Renal pelvis (tissue), 12 donors: ENCODE measurements at places on chromosomes 7 and 10. TPM values are rescaled to one million over a fixed set of nuclear protein-coding genes. Genes with fewer than 3 reads are reported as not detected.

DNA sequence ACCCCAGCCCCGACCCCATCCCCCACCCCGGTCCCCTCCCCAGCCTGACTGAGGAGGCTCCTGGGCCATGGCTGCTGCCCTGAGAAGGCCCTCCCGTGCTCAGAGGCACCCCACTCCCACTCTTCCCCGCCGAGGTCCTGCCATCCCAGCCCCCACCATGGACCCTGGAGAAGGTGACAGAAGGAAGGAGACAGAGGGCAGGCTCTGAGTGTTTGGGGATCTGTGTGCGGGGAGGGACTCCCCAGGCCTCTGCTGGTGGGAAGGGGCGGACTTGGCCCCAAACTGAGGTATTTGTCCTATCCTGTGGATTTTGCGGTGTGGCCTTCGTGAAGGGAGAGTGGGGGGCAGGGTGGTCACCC lies 53.4 kb downstream of the PWWP2B start:
- DNase-seq: no peak

SLC13A1 gene
- polyA plus RNA-seq: 25.5 TPM

DNA sequence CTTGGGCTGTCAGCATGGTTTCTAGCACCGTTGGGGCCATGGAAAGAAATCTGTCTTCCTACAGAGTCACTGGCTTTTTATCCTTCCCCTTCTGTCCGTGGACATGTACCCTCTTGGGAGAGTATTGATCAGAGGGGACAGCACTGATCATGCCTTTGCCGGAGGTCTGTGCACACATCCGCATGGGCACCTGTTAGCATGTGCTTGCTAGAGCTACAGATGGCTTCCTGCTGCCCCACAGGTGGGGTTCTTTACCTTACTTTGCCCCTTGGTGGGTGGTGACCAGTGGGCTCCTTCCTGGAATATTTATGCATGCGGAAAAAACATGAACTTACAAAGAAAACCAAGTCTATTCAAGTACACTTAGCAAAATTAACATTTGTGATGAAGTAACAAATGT lies 24.9 kb downstream of the RPS24 start:
- DNase-seq: no peak

- DNase-seq: no peak
Measured at GRCh38 chr7:16615228-16615627, 30.3 kb downstream of the ANKMY2 start.

GRCh38 chr7:143882020-143882603 lies 19.9 kb downstream of the TCAF1 start:
- peak; percentile 81 for DNase-seq

GRCh38 chr7:31664890-31665289 lies 22.1 kb upstream of the PPP1R17 start:
- no peak for DNase-seq

DNA sequence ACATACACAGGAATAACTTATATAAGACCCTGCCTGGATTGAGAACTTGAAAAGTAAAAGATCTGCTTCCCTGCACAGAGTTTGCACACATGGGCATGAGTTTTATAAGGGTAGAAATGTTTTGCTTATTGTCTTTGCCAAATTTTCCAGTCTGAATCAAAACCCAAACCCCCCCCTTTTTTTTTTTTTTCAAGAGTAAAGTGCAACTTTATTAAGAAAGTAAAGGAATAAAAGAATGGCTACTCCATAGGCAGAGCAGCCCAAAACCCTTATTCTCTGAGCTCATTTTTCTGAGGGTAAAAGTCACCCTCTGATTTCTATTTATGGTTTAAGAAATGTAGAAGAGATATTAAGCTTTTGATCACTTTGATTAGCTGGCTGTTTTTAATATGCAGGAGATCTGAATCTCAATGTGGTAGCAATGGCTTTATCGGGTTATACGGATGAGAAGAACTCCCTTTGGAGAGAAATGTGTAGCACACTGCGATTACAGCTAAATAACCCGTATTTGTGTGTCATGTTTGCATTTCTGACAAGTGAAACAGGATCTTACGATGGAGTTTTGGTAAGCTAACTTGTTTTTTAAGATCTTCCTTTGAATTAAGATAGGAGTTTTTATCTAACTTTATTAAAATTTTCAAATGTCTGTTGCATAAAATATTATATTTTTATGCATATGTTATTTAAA lies 18.7 kb downstream of the MIOS start:
- DNase-seq: no peak

YAE1 gene
- 44.8 TPM for polyA plus RNA-seq

- DNase-seq: no peak
Measured at GRCh38 chr7:2260820-2261219, 18.8 kb downstream of the NUDT1 start.

TSC22D4 gene
- polyA plus RNA-seq: 57.9 TPM

- DNase-seq: no peak
Measured at GRCh38 chr10:98460837-98461499, 14.2 kb upstream of the HPS1 start.

- DNase-seq: peak; percentile 29
Measured at GRCh38 chr10:33412653-33413361, 78.3 kb upstream of the NRP1 start.

SPRN gene
- polyA plus RNA-seq: 6.7 TPM

SPDYE2B gene
- polyA plus RNA-seq: 0.60 TPM

NUTM2E gene
- polyA plus RNA-seq: 0.81 TPM

GRCh38 chr10:25483999-25484398 lies 309.2 kb downstream of the GPR158 start:
- DNase-seq: no peak
